Activated naive CD4-positive, alpha-beta T cell treated with anti-CD3 and anti-CD28 coated beads for 36 hours (primary cell): ENCODE measurements at places on chromosomes 1 and 21. TPM values are rescaled to one million over a fixed set of nuclear protein-coding genes. Genes with fewer than 3 reads are reported as not detected.

The OR13G1 gene
- not detected for total RNA-seq

The DARS2 gene
- total RNA-seq, result 44.1 TPM

DNA sequence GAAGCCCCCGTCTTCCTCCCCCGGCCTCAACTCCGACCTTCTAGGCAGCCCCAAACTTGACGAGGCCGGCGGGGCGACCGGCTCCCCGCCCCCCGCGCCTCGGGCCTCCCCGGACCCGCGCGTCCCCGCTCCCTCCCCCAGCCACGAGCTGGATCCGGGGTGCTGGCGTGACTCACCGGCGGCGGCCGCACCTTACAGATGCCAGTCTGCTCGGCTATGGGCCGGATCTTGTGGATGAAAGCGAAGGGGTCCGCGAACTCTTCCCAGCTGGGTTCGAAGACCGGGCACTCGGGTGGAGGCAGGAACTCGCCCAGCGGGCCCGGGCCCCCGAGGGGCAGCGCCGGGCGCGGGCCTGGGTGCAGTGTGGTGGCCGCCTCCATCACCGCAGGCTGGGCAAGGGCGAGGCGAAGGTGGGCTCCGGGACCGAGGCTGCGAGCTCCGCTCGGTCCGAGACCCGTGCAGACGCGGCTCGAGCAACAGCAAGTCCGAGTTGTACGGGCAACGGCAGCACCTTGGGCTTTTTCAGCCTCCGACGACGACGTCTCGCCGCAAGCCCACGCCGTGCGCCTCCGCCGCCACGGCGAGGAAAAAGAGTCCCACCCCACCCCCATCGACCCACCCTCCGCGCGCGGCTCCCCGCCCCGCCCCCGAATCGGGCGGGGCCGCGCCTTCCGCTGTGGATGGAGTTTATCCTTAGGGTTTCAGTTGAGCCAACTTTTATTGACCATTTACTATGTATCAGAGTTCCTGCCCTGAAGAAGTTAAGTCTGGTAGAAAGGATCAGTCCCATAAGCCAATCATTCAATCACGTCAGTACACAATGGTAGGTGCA, at the start of gene KDM5B:
Gene KDM5B (minus strand): TSS at position 496 of the 832 bp plus-strand sequence. CDS start 116 bp downstream, at position 380.
- peak; percentile 79 for DNase-seq
- peak within 1 kb of the TSS; percentile 57 for H3K27ac ChIP-seq
- peaks cover 4% of the 10 kb centered on the region for H3K36me3 ChIP-seq
- H3K4me3 ChIP-seq, result peak within 1 kb of the TSS; percentile 89

- no peaks in the 10 kb centered on the region for H3K27me3 ChIP-seq
- H3K27ac ChIP-seq, result no peak overlapping the region
- DNase-seq, result no peak
- H3K4me1 ChIP-seq, result no peaks in the 10 kb centered on the region
- no peak overlapping the region for H3K4me3 ChIP-seq
These were observed 1054.6 kb downstream of the PLA2G4A start for GRCh38 chr1:187883356-187883755.

DNA sequence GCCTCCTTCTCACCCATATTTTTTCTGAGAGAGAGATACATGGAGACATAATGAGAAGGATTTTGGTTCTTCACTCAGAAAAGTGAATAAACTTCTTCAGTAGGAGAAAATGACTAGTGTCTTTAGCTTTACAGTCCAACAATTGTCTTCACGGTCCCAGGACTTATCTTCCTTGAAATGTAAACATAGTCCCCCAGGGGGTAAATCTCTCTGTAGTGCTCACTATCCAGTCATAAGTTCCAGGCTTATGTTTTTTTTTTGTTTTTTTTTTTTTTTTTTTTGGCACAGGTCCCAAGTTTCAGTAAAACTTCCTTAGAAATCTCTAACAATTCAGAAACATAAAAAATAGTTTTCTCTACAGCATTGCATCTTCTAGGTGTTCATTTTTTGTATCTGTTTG, 890.2 kb upstream of the B3GALT2 start:
- H3K27ac ChIP-seq, result no peak overlapping the region
- no peak overlapping the region for H3K4me3 ChIP-seq
- H3K27me3 ChIP-seq, result no peaks in the 10 kb centered on the region

DNA sequence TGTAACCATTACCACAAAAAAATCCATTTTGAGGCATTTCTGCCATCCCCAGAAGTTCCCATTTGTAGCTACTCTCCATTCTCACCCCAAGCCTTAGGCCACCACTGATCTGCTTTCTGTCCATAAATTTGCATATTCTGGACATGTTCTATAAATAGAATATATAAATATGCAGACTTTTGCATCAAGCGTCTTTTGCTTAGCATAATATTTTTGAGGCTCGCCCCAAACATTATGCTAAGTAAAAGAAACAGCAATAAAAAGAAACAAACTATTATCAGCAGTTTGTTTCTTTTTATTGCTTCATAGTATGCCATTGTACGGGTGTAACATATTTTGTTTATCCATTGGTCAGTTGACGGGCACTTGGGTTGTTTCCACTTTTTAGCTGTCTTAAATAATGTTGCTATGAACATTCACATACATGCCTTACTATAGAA, 7.9 kb downstream of the TFAP2E start:
- DNase-seq, result no peak
- peaks cover 18% of the 10 kb centered on the region for H3K4me1 ChIP-seq
- H3K36me3 ChIP-seq, result peaks cover 2% of the 10 kb centered on the region

GRCh38 chr1:31196685-31197084, 43.0 kb downstream of the NKAIN1 start:
- DNase-seq, result no peak
- H3K27me3 ChIP-seq, result peaks cover 3% of the 10 kb centered on the region
- H3K36me3 ChIP-seq, result no peaks in the 10 kb centered on the region
- H3K27ac ChIP-seq, result no peak overlapping the region
- no peaks in the 10 kb centered on the region for H3K4me1 ChIP-seq

GRCh38 chr1:92476071-92476631, 10.6 kb downstream of the GFI1 start:
- H3K27me3 ChIP-seq, result no peaks in the 10 kb centered on the region
- peaks cover 85% of the 10 kb centered on the region for H3K4me1 ChIP-seq
- peak; percentile 94 for DNase-seq
- H3K36me3 ChIP-seq, result peaks cover 73% of the 10 kb centered on the region
- H3K27ac ChIP-seq, result peak overlapping the region; percentile 87
- H3K4me3 ChIP-seq, result peak overlapping the region; percentile 53

DNA sequence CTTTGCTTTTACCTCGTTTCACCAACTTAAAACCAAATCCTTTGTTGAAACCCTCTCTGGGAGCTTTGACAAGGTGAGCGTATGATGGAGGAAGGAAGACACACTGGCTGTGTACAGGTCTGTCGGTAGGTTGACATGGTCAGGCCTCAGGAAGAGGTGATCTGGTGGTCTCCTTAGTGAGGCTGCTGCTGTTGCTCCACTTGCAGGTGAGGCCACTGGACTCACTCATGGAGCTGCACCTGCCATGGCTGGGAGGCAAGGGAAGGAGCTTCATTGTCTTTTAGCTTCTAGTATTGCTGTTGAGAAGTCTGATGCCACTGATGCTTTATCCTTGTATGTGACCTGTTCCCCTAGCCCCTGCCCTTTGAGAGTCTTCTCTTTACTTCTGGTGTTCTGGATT, 35.7 kb downstream of the TENT5C start:
- H3K27ac ChIP-seq, result no peak overlapping the region
- peaks cover 22% of the 10 kb centered on the region for H3K27me3 ChIP-seq
- no peaks in the 10 kb centered on the region for H3K36me3 ChIP-seq
- H3K4me1 ChIP-seq, result peaks cover 3% of the 10 kb centered on the region
- H3K4me3 ChIP-seq, result no peak overlapping the region

- H3K27me3 ChIP-seq, result no peaks in the 10 kb centered on the region
- DNase-seq, result no peak
- H3K4me3 ChIP-seq, result no peak overlapping the region
- no peaks in the 10 kb centered on the region for H3K36me3 ChIP-seq
- H3K4me1 ChIP-seq, result no peaks in the 10 kb centered on the region
These were observed 102.4 kb downstream of the CACHD1 start for GRCh38 chr1:64572222-64572900.

DNA sequence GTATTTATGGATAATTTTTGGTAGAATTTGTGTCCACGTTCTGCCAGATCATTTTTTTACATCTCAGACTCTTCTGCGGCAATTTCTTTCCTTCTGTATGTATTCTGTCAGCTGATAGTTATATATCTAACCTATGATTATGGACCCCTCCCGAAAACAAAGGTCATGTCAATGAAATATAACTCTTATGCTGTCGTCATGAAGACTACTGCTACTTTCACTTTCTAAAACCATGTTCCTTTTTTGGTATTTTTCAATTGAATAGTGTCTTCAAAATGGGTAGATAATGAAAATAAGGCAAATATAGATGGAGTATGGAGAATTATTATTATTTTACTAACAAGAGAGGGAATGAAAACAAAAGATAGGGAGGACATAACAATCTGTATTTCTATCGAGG, 3.2 kb downstream of the ANGPTL1 start:
- no peak overlapping the region for H3K27ac ChIP-seq
- no peak for DNase-seq
- H3K4me3 ChIP-seq, result no peak overlapping the region
- no peaks in the 10 kb centered on the region for H3K36me3 ChIP-seq
- no peaks in the 10 kb centered on the region for H3K27me3 ChIP-seq
- peaks cover 3% of the 10 kb centered on the region for H3K4me1 ChIP-seq

DNA sequence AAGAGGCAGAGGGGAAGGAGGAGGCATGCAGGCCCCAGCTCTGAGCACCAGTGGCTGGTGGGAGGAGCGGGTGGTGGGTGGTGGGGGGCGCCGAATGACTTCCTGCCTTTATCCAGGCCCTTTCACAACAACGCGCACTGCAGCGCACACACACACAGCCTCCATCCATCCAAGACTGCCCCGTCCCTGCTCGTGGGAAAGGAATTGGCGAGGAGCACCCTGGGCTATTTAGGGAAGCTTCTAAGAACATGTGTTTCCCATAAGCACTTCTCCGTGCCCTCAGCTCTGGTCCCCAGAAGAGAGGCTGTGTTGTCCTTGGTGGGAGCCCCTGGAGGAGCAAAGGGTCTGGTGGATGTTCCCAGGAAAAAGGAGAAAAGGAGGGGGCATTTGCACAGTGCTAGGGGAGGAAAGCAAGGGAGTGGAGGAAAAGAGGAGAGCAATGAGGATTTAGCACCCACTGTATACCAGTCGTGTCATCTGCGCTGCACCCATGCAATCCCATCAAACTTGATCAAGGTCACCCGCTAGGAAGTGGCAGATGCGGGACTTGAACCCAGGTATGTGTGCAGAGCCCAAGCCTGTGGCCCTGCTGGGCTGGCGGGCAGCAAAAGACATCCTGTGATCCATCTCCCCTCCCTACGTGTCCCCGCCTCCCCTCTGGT, 28.1 kb downstream of the EPHA2 start:
- DNase-seq, result no peak
- H3K4me3 ChIP-seq, result no peak overlapping the region
- H3K4me1 ChIP-seq, result peaks cover 6% of the 10 kb centered on the region

DNA sequence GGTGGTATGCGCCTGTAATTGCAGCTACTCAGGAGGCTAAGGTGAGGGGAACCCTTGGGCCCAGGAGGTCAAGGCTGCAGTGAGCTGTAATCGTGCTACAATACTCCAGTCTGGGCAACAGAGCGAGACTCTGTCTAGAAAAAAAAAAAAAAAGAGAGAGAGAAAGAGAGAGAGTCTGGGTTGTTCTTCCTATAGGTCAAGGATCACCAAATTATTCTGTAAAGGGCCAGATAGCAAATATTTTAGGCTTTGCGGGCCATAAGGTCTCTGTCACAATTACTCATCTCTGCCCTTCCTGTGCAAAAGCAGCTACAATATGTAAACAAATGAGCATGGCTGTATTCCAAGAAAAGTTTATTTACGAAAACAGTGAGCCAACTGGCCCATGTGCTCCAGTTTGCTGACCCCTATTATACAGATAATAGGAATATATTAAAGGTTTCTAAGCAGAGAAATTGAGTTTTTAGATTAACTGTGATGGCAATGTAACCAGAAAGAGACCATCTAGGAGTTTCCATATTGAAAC, 2.1 kb downstream of the SASS6 start:
- DNase-seq, result no peak
- H3K27me3 ChIP-seq, result no peaks in the 10 kb centered on the region
- H3K36me3 ChIP-seq, result peaks cover 7% of the 10 kb centered on the region
- peaks cover 37% of the 10 kb centered on the region for H3K4me1 ChIP-seq
- no peak overlapping the region for H3K27ac ChIP-seq
- H3K4me3 ChIP-seq, result no peak overlapping the region

DNA sequence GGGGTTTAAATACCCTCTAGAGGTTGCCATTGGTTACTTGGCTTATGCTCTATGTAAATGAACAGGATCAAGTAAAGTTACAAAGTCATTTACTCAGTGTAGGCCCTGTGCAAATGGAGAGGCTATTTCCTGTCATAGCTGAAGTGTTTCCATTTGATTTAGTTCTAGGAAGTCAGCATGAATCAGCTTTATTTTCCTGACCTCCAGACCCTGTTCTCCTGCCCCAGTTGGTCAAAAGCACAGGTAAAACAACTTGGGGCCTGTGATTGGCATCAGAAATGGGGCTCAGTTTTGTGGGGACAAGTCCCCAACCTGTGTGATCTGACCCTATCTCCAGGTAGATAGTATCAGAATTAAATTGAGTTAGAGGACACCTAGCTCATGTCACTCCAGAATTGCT, 239.9 kb downstream of the HHAT start:
- no peaks in the 10 kb centered on the region for H3K4me1 ChIP-seq
- H3K27me3 ChIP-seq, result no peaks in the 10 kb centered on the region
- H3K36me3 ChIP-seq, result no peaks in the 10 kb centered on the region
- no peak for DNase-seq
- no peak overlapping the region for H3K27ac ChIP-seq
- H3K4me3 ChIP-seq, result no peak overlapping the region

- no peak overlapping the region for H3K27ac ChIP-seq
- no peak overlapping the region for H3K4me3 ChIP-seq
- no peak for DNase-seq
- no peaks in the 10 kb centered on the region for H3K36me3 ChIP-seq
- no peaks in the 10 kb centered on the region for H3K4me1 ChIP-seq
These were observed 176.4 kb upstream of the PALMD start for GRCh38 chr1:99469550-99469971.
